ENCODE measurements at places on chromosomes 1 and 21.

- DNase-seq, result no peak
Observed at GRCh38 chr1:174964261-174964971, 35.3 kb upstream of the CACYBP start.

- DNase-seq, result no peak
Observed at GRCh38 chr21:45015469-45015860, 58.9 kb upstream of the ADARB1 start.

DNA sequence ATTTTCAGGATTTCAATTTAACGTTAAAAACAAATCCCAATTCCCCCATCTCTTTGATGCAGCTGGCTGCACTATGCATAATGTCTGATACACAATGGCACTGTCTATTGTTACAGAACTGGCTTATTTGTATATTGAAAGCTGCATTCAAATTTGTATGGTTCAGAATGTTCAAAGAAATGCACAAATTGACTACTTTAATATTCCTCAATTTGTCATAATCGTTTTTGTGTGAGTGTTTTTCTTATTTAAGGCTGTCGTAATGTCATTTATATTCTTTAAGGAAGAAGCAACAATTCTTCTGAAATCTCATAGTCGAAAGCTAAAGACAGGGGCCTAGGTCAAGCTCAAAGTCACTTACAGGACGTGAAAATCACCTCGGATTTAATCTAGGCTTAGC, 341.4 kb upstream of the ZRANB2 start:
- no peak for DNase-seq

DNA sequence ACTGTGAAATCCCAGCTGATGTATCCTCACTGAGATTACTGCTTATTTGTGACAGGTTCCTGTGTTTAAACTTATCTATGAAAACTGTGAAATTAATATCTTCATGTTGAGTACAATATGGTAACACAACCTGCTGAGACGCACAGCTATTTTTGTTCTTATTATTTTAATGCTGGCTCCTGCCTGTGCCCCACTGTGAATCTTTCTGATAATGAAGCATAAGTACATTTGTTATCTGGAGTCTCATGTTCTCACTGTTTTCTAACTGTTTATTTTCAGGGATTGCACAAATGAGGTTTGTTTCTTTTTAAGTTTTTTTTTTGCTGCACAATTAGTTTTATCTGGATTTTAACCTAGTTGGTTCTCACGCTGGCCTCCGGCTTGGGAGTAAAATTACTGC, 39.9 kb upstream of the IFNAR2 start:
- no peak for DNase-seq

DNA sequence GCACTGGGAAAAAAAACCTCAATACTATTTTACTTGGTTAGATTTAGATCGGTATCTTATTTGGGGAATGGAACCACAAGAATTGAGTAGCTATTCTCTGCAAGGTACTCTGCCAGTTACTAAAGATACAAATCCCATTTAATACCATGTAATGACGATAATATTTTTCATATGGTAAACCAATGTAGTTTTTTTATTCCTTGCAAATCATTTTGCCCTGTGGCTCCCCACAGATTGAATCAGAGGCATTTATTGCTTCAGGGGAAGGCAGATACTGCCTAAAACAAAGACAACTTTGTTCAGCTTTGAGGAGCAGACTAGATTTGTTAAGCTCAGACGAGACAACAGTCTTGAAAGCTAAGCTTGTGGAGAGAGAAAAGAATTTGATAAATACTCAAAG, 226.7 kb upstream of the RUNX1 start:
- DNase-seq, result no peak

DNA sequence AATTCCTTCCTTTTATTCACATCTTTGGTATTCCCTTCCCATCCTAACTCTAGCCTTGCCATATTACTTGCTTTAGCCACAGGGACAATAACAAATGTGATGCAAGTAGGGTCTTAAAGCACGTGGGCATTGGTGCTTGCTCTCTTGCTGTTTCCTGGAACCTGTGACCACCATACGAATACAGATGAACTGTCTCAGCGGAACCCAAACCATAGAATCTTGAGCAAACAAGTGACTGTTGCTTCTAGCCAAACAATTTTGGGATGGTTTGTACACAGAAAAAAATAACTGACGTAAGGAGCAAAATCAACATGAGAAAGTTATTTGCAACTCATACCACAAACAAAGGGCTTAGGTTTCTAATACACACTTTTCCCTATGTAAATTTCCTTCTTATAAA, 15.2 kb upstream of the VTCN1 start:
- DNase-seq, result no peak

DNA sequence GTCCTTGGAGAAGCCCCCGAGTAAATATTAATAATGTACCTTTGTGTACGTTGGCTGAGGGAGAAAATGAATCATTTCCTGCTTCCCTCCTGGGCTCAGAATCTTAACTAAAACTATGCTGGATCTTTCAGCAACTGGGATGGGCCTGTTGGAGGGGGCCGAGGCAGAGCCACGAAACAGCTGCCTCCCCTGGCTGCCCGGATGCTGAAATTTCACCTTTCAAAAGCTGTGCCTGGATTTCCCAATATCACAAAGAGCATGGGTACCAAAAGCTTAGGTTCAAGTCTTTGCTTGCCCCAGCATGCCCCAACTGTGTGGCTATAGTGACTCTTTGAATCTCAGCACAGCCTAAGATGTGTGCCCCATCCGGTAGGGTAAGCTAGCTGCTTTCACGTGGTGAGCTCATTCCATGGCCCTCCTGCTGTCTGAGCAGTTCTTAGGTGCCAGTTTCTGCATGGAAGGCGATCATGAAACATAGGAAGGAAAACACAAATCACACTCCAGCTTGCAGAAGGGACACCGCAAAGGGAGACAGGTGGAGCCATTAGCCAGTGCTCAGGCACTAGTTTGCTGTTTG, 473.5 kb downstream of the PTPRU start:
- no peak for DNase-seq

GRCh38 chr21:29321932-29322928, 23.5 kb downstream of the BACH1 start:
- DNase-seq, result no peak

GRCh38 chr1:171455967-171456366, 29.4 kb upstream of the PRRC2C start:
- no peak for DNase-seq

DNA sequence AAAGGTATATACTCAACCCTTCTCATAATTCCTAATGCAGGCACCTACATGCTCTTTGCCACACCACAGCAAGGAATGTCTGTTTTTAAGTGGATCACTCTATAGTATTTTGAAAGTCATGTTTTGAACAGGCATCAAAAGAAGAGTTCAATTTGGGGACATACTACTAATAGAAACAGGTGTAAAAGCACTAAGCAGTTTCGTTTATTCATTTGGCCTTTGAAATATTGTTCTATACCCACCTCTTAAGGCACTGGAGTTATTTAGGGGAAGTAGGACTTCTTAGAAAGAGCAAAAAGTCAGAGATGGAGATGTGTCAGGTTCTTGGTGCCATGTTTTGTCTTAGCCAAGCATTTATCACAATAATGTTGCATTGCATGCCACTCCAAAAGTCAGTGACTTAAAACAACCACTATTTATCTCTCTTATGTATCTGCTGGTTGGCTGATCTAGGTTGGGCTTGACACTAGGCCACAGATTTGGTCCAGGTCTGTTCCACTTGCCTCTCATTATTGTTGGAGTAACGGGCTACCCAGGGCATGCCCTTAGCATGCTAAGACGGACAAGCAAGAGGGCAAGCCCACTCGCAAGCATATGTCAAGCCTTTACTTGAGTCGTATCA, 107.5 kb downstream of the RGL1 start:
- DNase-seq, result no peak

GRCh38 chr1:63713627-63714481, 60.0 kb upstream of the ROR1 start:
- no peak for DNase-seq

DNA sequence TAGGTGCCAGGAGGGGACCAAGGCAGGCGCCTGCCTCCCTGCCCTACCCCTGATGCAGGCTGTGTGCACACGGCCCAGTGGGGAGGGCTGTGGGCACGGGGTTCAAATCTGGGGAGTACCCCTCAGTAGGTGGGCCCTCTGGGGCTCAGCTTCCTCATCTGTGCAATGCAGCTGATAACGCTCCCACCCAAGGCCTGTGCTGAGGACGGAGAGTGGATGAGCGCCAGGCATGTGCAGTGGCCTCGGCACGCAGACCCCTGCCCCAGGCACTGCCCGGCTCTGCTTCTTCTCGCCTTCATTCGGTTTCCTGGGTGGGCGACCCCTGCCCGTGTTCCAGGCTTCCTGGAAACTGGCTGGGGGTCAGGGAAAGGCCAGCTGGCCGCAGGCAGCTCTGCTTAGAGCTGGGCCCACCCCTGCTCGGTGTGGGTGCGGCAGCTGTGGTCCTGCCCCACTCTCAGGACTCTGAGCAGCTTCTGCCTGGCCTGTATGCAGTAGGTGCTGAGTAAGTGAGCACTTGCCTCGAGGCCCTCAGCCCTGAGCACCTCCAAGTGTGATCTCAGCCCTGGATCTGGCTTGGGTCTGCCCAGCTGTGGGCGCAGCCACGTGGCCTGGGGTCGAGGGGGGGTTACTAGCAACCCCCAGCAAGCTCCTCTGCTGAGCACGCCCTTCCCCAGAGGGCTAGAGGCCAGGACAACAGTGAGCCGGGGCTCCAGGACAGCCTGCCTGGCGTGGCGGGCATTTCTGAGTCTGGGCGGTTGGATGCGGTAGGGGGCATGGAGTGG, 11.9 kb upstream of the TNFRSF14 start:
- no peak for DNase-seq

DNA sequence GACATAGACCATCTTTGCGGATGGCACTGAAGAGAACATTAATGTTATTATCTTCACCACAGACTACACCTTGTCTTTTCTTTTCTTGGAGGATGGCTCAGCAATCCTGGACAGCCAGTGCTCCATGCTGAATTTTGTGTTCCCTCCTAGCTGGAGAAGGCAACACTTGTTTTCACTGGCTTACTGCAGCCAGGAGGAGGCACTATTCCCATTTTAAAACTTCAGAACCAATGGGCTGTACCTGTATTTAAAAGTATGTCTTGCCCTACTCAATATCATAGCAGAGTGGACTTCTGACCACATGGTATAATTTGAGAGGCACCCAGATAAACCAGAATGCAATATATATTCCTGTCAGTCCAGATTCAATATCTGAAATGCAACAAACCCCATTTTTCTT, 53.3 kb upstream of the POGK start:
- no peak for DNase-seq

DNA sequence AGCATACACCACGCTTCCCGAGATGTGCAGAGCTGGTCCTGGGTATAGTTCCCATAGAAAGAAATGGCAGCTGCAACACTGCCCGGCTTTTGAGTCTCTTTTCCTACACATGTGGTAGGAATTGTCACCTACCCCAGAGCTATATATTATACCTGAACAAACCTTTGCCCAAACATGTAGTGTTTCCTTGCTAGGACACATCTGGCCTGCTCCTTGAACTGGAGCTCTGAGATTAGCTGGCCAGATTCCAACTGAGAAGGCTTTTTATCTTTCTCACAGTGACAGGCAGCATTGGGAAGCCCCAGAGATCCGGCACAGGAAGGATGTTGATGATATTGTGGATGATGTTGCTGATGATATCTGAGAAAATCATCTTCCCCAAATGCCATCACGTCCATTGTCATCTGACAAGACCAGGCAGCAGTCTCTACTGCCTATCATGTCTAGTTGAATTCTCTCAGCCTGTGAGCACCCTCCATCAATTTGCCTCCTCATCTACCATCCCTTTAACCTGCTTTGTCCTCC, 115.0 kb upstream of the SMYD2 start:
- no peak for DNase-seq

DNA sequence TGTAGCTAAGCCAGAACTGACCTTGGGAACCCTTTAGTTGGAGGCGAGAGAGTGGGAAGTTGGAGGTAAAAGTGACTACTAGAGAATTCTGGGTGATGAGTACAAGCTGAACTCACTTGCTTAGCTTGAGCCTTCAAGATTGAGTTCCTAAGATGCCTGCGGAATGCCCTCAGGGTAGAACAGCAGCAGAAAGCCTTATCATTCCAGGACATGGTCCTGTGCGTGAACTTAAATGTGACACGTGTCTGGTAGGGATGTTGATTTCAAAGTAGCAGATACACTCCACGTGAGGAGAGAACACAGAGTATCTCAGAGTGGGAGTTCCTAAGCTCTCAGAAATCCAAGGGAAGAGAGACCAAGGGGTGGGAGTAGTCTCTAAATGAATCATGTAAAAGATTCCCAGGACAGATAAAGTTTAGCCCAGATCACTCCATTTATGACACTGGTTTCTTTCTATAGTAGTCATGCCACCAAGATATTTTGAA, 60.1 kb downstream of the KCNK1 start:
- DNase-seq, result no peak

DNA sequence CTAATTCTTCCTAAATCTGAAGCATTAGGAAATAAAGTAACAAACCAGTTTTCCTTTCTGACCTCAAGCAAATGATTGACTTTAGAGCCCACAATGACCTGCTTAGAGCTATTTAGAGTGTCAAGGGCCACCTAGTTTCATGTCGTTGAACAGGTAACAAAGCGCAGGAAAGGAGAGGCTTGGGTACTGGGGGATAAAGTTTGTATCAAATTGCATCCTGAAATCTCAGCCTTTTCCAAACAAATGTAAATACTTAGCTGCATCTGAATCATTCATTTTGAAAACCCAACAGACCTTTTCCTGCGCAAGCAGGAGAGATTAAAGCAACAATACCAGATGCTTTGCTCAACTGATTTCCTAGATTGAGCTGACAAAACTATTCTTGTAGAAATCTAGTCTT, 121.2 kb downstream of the NRIP1 start:
- no peak for DNase-seq

DNA sequence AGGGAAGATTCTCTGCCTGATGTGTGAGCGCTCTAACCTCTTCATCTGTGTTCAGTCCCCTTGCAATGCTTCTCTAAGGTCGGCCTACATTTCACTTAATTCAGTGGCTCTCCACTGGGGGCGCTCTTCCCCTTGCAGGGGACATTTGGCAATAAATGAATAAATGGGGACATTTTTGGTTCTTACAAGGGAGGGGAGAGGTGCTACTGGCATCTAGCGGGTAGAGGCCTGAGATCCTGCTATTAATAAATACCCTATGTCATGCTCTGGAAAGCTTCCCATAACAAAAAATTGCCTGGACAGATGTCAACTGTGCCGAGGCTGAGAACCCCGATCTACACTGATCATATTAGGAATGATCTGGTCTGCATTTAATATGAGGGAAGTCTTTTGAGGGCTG, 25.9 kb upstream of the DNAJC11 start:
- no peak for DNase-seq

GRCh38 chr1:38135625-38136414, 89.2 kb upstream of the POU3F1 start:
- DNase-seq, result no peak

GRCh38 chr1:170122366-170122765, 23.4 kb upstream of the NTMT2 start:
- no peak for DNase-seq

- DNase-seq, result no peak
Observed at GRCh38 chr1:26996024-26996423, 2.5 kb downstream of the TRNP1 start.

GRCh38 chr1:22710701-22711049, at the start of gene EPHB2:
Gene EPHB2, plus strand, starts transcription at chr1:22710839. Its CDS starts 144 bp downstream, at chr1:22710983.
- DNase-seq, result no peak
